ENCODE measurements at places on chromosomes 11 and 22.

DNA sequence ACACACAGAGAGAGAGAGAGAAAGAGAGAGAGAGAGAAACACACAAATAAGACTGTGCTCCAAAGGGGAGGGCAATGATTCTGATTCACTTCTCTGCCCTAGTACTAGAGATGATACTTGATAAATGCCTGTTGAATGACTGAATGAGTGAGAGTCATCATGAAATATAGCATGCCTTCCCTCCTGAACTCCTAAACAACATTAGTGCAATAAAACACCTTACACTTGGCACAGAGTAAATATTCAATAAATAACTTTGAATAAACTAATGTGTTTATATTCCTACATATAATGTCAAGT is 511.2 kb upstream of the RAG2 start:
- no peak for DNase-seq

- no peak for DNase-seq
Measured at GRCh38 chr11:103624708-103625623, 411.5 kb upstream of the DDI1 start.

- no peak for DNase-seq
Measured at GRCh38 chr11:60118338-60118737, 29.9 kb downstream of the MS4A2 start.

GRCh38 chr22:50529416-50529896 is 356 bp downstream of the TYMP start:
- no peak for DNase-seq

DNA sequence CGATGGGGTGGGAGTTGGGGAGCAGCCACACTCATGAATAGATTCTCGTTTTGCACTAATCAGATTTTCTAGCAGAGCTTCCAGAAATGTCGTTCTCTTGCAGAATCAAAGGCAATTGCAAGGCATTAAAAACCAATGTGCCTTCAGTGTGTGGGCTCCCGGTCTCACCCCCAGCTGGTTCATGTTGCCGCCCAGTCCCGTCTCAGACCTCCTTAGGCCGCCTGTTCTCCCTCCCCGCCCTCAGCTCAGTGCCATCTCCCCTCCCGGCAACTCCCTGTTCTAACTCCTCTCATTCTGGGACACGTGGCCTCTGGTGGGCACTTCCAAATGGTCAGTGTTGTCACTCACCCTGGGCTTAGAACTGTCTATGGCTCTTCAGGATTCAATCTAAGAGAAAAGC is 42.5 kb upstream of the SMIM38 start:
- DNase-seq, result no peak

GRCh38 chr11:94036096-94036495 is 14.9 kb downstream of the HEPHL1 start:
- no peak for DNase-seq

DNA sequence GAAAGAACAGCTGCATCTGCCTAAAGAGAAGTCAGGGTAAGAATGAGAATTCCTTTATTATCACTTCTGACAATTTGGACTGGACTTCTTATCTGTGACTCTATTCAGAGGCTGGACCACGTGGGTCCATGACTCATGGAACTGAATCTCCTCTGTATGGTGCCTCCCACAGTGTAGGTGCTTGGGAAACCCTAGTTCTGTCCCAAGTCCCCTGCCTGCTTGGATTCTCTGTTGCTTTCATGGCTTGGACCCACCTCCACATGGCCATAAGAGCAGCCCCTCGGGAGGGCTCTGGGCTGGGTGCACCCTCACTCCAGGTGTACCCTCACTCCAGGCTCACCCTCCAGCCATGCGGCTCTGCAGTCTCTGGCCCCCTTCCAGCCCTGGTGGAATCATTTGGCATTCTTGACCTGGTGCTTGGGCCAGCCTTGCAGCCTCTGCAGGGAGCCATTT is 153.4 kb downstream of the CACNA1I start:
- no peak for DNase-seq

GRCh38 chr11:15471895-15472799 is 357.4 kb downstream of the INSC start:
- DNase-seq, result no peak

Measured in CD4-positive, alpha-beta T cell (primary cell).